ENCODE measurements at places on chromosomes 2 and 18.

DNA sequence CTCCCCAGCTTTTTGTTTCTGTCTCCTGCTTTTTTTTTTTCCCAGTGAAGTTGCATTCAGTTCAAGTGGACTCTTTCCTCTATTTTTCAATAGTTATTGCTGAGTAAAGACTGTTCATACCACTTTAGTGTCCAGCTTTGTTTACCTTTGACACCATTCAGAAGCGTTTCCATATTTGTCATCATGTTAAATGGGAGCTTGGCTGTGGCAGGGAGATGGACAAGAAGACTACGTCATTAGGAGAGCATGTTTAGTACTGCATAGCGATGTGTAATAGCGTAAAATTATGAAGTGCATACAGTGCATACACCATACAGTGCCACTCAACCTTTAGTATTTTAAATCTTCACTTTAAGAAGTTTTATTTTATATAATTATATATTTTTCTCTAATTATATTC, 655.9 kb downstream of the DCC start:
- DNase-seq, result peak; percentile 49

DNA sequence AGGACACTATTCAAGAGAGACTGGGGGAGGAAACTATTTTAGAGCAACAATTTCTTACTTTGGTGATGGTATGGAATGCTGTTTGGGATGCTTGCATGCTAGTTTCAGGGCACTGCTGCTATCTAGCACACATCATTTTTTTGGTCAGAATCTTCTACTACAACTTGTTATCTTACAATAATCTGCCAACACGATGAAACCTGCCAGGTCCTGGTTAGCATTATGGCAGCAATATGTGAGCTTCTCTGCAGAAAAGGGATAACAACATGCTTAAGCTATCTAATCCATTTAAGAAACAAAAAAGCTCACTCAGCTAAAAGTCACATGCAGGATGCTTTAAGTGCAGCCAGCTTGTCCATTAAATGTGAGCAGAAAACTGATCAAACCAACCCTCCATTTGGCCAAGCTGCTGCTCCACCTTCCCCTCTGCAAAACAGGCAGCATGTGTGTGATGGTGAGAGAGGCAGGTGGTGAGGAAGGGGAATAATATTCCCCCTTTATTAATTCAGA, 30.1 kb downstream of the GAREM2 start:
- DNase-seq, result no peak

- no peak for DNase-seq
Observed at GRCh38 chr18:77140439-77141109, 8.0 kb upstream of the MBP start.

DNA sequence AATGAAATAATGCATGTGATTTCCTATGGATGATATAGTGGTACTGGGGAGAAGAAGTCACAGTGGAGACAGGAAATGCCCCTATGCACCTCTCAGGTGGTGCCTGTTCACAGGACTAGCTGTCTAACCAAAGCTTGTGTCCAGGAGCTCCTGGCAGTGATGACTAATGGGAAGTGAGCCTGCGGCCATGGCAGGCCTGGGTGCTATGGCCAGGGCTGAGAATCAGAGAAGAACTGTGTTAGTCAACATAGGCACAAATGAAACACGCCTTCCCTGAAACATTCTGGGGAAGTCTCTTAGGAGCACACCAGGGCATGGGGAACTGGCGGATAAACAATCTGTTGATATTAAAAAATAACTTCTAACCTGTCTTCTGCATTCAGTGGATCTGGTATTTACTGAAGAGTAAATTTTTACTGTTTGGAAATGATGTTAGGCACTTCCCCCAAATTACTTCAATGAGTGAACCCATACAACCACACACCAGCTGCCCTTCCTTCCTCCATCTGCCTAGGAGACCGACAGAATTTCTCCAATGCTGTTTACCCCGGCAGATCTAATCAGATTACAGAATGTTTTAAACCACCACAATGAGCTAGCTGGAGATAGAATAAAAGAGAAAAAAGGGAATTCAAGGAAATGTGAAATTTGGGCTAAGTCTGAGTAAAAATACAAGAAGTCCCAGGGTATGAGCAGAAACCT, 67.4 kb downstream of the MEP1B start:
- no peak for DNase-seq

GRCh38 chr2:98488252-98488651, 43.6 kb downstream of the INPP4A start:
- DNase-seq, result no peak

GRCh38 chr2:238914648-238915015, 66.7 kb downstream of the TWIST2 start:
- DNase-seq, result no peak

DNA sequence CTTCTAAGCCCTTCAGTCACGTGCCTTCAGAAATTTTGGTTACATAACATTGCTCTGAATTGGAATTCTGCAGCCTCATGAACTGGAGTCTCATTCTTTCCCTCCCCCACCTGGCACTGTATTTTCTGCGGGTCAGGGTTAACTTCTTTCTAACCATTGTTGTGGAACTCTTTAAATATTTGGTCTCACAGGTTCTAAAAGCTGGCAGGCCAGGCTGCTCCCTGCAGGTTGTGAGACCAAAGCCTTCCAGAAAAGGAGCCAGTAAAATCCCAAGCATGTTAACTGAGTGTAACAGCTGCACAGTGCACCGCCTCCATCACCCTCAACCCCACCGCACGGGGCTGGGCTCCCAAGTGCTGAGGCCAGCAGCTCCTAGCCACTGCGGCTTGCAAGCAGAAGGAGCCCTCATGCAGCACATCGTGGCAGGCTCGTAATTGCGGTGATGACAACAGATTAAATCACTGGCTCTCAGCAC, 174.1 kb upstream of the ALPP start:
- no peak for DNase-seq

DNA sequence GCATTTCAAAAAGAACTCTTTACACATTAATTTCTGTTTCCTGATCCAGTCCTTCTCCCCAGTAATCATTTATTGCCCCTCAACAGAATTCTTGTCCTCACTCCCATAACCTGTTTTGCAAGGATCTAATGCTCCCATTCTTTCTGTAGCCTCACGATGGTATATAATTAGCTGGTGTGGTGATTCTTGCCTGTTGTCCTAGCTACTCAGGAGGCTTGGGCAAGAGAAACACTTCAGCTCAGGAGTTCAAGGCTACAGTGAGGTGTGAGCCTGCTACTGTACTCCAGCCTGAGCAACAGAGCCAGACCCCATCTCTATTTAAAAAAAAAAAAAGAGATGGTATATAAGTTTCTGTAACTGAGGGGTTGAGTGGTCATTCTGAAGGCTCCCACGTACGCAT, 7.7 kb upstream of the TRAPPC8 start:
- DNase-seq, result no peak

- no peak for DNase-seq
Observed at GRCh38 chr2:37080266-37080665, 3.9 kb downstream of the HEATR5B start.
